ENCODE measurements at places on chromosomes 2 and 18.

- no peak for DNase-seq
These were observed 13.6 kb downstream of the ABI2 start for GRCh38 chr2:203341741-203342310.

GRCh38 chr2:219293736-219294231, 14.6 kb downstream of the DNAJB2 start:
- no peak for DNase-seq

GRCh38 chr2:188291142-188291616, 495 bp upstream of the GULP1 start:
- DNase-seq: no peak

- DNase-seq: no peak
These were observed 63.3 kb upstream of the AQP4 start for GRCh38 chr18:26928670-26929313.

DNA sequence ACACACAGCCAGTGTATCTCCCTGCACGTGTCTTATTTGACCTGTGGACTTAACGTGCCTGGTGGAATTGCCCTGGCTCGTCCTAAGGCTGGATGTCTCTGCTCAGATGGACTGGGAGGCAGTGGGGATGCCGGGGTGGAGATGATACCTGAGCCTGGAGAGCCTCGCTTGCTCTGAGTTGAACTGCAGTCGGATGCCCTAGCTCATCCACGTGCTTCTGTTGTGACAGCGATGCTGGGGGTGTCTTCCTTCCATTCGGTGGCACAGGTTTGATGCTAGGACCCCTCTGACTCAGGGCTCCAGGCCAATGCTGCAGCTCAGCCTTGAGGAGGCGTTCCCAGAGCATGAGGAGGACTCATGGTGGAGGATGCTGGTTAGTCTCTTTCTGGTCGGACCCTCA, 117.6 kb downstream of the SH3RF3 start:
- DNase-seq: no peak

DNA sequence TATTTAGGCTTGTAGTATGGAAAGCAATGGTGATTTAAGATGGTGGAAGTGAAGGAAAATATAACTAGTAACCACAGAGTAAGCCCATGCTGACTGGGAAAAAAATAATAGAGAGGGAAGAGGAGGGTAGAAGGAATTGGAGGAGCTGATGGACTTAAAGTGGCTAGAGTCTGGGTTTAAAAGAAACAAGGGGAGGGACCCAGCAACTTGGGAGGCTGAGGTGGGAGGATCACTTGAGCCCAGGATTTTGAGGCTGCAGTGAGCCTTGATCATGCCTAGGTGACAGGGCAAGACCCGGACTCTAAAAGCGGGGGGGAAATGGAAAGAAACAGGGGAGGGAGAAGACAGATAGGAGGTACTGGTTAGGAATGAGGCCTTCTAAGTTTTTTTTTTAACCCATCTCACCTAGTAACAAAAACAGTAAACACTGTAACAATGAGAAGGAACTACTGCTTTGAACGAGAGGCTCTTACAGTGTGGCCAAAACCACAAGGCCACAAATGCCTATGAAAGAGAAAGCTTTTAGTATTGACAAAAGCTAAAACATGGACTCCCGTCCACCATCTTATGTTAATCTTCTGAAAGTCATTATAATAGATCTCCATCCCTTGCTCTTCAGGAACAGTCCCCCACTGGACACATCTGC, 26.6 kb downstream of the METTL8 start:
- DNase-seq: no peak

- no peak for DNase-seq
These were observed 228.5 kb downstream of the GLI2 start for GRCh38 chr2:120963997-120964705.

- DNase-seq: no peak
These were observed 80.9 kb upstream of the SLC66A3 start for GRCh38 chr2:11074246-11074820.

- no peak for DNase-seq
These were observed 6.2 kb downstream of the COPS9 start for GRCh38 chr2:240129731-240130392.

DNA sequence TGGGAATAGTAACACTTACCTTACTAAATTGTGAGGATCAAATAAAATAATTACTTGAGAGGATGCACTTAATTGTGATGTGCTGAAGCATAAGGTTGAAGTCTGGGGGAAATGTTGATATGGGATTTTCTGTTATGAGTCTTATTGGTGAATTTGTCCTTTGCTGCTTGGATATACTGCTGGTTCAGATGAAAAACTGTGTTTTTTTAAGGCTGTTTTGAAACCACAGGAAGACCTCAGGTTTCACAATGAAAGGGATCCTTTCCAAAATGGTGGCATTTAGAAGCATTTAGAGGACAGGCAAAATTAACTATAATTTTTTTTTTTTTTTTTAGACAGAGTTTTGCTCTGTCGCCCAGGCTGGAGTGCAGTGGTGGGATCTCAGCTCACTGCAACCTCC, 34.9 kb downstream of the SPATS2L start:
- no peak for DNase-seq

DNA sequence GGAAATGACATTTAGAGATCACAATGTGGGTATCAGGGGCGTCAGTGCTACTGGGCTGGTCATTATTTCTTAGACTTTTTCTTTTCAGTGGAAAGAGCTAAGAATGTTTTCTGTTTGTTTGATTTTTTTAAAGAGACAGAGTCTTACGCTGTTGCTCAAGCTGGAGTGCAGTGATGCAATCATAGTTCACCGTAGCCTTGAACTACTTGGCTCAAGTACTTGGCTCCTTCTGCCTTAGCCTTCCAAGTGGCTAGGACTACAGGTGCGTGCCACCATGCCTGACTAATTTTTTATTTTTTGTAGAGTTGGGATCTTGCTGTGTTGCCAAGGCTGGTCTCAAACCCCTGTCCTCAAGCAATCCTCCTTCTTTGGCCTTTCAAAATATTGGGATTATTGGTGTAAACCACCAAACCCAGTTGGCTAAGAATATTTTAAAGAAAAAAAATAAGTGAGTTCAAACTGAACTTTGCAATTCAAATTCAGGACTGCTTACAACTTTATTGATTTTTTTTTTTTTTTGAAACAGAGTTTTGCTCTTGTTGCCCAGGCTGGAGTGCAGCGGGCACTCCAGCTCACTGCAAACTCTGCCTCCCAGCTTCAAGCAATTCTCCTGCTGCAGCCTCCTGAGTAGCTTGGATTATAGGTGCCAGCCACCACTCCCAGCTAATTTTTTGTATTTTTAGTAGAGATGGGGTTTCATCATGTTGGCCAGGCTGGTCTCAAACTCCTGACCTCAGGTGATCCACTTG, 154.2 kb downstream of the MIB1 start:
- no peak for DNase-seq

DNA sequence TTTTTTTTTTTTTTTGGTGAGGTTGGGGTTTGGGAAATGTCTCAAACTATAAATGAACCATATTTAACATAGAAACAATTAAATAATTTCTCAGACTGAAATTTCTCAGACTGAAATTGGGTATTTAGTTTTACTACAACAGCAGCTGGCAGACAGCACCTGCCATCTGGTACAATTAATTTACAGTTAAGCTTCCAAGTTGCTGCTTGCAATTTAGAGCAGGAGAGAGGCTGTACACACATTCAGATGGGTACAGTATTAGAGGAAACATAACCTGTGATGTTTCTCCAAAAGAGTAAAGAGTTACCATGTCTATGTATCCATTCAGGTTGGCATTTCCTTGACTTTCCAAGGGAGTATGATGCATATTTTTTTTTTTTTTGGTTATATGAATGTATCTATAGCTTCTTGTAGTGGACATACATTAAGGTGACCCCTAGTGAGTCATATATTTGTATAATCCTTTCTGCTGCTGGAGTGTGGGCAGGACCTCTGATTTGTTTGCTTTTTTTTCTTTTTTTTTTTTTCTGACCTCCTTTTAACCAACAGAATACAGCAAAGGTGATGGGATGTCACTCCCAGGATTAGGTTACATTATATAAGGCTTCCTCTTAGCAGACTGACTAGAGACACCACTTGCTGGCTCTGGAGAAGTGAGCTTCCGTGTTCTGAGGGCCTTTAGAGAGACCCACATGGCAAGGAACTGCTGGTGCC, 201.7 kb downstream of the PTH2R start:
- DNase-seq: no peak

GRCh38 chr2:68365087-68365486, at the start of gene PLEK:
TSS of gene PLEK (plus strand) at chr2:68365282. CDS start at chr2:68365352, 70 bp downstream.
- DNase-seq: no peak

All from omental fat pad (tissue), 4 donors.